ENCODE measurements at places on chromosomes 6 and 20.

- DNase-seq: no peak
Observed at GRCh38 chr20:14777591-14777990, 440.2 kb upstream of the FLRT3 start.

GRCh38 chr20:57378646-57379262 is 12.4 kb upstream of the RBM38 start:
- DNase-seq: no peak

- DNase-seq: no peak
Observed at GRCh38 chr6:75117701-75118100, 88.2 kb downstream of the COL12A1 start.

GRCh38 chr6:139882234-139882633 is 507.8 kb upstream of the CITED2 start:
- no peak for DNase-seq

DNA sequence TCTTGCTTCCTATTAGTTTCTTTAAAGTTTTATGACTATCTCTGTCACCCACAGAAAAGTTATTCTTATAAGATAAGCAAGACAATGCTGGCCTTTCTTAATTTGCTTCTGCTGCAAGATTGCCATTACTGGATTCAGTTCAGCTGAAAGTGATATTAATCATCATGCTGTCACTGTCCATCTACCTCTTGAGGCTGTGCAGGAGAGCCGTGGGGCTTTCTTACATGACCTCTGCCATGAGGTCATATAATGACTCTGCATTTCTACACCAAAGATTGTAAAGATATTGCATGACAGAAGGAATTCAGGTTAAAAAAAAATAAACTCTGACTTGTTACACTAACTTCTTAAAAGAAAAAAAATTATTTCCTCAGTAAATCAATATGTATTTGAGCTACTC is 106.9 kb downstream of the TRDN start:
- DNase-seq: no peak

- DNase-seq: no peak
Observed at GRCh38 chr6:9307187-9307586, 871.8 kb upstream of the SLC35B3 start.

- no peak for DNase-seq
Observed at GRCh38 chr6:52503323-52503747, 73.5 kb downstream of the TRAM2 start.

DNA sequence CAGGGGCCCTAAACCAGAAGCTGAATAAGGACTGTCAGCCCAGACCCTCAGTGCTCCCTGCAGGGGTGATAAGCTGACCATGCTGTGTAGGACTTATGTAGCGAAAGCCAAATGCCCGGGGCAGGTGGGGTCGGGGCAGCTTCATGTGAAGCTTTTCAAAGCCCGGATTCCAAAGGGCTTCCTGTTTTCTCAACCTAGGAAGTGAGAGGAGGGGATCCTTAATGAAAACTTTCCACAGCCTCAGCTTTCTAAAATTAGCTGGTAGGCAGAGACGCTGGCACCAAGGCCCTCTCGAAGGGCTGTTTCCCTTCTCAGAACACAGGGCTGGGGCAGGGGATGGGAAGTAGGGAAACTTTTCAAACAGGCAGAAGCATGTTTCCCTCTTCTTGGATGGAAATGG is 148.9 kb downstream of the NFATC2 start:
- DNase-seq: no peak

DNA sequence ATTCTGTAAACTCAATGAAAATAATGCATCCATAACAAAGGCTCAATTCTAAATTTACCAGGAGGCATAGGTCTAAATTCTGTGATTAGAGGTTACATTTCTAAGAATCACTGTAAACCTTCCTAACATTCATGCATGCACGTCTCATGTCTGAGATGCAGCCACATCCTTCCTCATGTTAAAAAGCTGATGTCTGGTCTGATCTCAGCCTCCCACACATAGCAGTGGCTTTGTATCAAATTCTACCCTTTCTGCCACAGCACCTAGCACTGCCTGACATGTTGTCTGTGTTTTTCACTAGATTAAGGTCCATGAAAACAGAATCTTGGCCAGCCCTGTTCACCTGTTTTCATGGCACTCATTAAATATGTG is 171.1 kb downstream of the WDR27 start:
- DNase-seq: no peak

GRCh38 chr6:32087574-32088486 is 21.3 kb downstream of the TNXB start:
- peak; percentile 35 for DNase-seq

- DNase-seq: no peak
Observed at GRCh38 chr6:83488448-83488847, 23.9 kb upstream of the PRSS35 start.

- no peak for DNase-seq
Observed at GRCh38 chr6:114862819-114863218, 520.0 kb upstream of the HS3ST5 start.

- no peak for DNase-seq
Observed at GRCh38 chr6:24448828-24449525, 40.4 kb downstream of the GPLD1 start.

DNA sequence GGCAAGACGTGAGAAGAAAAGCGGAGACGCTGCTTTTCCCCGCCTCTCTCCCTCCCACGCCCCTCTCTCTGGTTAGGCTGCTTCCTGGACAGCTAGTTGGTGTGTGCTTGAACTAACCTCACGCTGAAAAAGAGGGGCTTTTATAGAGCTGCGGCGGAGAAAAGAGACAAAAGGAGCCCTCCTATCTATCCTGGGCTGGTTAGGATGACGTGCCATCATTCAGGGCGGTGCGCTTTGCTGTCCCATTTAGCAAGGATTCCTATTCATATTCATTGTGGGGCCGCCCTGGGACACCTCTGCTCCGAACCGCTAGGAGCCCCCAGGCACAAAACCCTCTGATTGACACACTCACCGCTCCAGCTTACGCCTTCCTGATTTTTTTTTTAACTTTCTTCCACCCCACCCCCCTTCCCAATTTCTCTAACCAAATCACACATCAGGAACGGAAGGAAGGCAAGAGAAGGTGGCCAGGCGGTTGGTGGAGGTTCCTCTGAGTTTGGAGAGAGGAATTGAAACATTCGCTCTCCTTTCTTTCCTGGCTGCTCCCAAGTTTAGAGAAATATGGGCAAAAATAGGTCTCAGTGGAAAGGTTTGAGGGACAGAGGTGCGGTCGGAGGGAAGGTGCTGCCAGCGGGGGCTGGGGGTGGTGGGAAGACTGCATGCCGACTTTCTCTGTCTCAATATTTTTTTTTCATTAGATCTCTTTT is at the start of gene OLIG3:
Gene OLIG3, minus strand, starts transcription at position 114 of the 707 bp plus-strand sequence. CDS start 224 bp downstream, outside the sequence.
- peak; percentile 25 for DNase-seq

GRCh38 chr20:59153832-59154231 is 9.8 kb upstream of the ZNF831 start:
- no peak for DNase-seq

Data from Jurkat, Clone E6-1 (cell line).